ENCODE measurements at places on chromosomes 7 and 10. TPM values are rescaled to one million over a fixed set of nuclear protein-coding genes. Genes with fewer than 3 reads are reported as not detected.

Gene FFAR4
- total RNA-seq = 1.5 TPM

Gene MYO1G
- 0.17 TPM for total RNA-seq

Gene ZNF485
- 1.2 TPM for total RNA-seq

Gene FBXO24
- 0.40 TPM for total RNA-seq

Gene PTPRN2
- total RNA-seq = 3.6 TPM

Gene GPR141
- total RNA-seq = not detected

Gene HOXA3
- total RNA-seq = 13.8 TPM

Gene CUZD1
- 0.40 TPM for total RNA-seq

Gene NPFFR1
- total RNA-seq = not detected

Gene GATA3
- 2.6 TPM for total RNA-seq

Gene CFAP46
- not detected for total RNA-seq

DNA sequence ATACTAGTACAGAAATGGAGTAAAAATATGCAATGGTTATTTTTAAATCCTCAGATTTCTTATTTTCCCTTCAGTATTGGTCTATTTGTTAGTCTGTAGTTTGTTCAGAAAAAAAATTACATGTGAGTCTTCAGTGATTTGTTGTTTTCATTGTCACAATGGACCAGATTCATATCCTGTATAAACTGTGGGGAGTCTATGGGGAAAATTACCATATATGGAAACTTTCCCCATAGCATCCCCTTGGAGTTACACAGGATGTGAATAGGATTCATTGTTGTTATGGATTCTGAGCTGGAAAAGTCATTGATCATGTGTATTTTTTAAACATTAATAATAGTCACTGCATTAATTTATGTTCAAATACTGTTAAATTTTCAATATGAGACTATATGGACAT is 72.6 kb downstream of the ST7 start:
- DNase-seq = no peak

DNA sequence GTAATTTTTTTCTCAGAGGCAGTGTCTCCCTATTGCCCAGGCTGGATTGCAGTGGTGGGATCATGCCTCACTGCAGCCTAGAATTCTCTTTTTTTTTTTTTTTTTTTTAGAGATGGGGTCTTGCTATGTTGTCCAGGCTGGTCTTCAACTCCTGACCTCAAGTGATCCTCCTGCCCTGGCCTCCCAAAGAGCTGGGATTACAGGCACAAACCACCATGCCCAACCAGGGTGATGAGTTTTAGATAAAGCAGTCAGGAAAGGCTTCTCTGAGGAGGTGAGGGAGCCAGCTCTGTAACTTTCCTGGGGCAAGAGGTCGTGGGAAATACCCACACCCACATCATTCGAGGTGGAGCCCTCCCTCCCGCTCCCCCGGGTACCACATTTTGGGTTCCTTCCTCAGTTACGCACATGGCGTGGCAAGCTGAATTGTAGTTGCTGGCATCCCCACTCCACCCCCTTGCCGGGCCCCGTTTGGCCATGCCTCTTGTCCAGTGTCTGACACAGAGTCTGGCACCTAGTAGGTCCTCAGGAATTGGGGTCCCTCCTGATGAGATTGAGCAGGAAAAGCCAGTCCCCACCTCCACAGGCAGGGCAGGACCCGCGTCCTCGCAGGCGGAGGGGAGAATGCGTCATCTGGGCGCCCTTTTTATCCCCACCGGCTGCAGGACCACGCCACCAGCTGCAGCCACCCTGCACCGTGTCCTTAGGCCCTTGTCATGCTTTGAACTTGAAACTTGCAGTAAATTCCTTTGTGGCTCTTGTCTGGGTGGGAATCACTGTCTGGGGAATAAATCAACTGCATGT is 43.4 kb downstream of the CLIP2 start:
- DNase-seq = no peak

DNA sequence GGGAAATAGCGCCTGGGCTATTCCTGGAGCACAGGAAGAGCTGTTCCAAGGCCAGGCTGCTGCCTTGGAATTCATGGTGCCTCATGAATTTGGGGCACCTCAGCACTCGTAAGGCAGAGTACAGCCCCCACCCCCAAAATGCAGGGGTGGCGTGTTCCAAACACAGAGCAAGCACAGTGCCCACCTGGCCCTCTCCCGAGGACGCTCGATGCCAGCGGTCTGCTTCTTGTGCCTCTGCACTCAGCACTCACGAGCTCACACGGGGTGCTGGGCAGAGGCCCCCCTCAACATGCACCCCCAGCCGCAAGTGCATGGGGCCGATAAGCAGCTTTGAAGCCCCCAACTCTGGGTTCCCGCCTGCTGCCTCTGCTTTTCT is 60.1 kb downstream of the ZRANB1 start:
- no peak for DNase-seq

DNA sequence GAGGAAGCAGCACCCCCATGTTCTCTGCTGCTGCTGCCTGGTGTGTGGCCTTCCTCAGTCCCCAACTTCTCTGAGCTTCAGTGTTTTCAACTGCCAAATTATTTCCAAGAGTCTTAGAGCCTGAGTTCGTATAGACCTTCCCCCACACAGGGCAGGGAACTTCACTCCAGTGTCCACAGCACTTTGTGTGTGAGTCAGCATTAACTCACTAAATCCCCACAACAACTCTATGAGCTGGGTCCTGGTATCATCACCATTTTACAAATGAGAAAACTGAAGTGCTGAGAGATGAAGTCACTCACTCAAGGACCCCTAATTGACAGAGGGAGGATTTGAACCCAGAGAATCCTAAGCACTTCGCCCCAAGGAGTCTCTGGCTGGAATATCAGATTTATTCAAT is 48.3 kb downstream of the ADCYAP1R1 start:
- peak; percentile 59 for DNase-seq

- peak; percentile 55 for DNase-seq
Observed at GRCh38 chr7:73606801-73607691, 17.3 kb downstream of the MLXIPL start.

- no peak for DNase-seq
Observed at GRCh38 chr7:117675497-117676435, 195.9 kb downstream of the CFTR start.

DNA sequence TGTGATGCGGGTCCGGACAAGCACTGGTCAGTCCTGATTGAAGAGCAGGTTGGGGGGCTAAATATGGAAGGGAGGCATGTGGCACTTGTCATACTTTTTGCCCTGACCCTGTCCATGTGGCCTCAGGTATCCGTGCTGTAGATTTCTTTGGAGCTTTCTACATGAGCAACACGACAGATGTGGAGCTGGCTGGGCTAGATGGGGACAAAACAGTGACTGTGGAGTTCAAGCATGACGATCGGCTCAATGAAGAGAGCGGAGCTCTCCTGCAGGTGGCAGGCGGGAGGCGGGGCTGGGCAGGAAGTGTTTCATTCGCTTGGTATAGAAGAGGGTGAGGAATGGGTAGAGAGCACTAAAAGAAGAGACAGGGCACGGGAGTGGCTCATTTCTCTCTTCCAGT is 13.0 kb upstream of the CHCHD1 start:
- DNase-seq = no peak

GRCh38 chr10:72329290-72330068 is 25.2 kb downstream of the DNAJB12 start:
- DNase-seq = no peak

GRCh38 chr7:37405603-37406122 is 43.0 kb downstream of the ELMO1 start:
- no peak for DNase-seq

DNA sequence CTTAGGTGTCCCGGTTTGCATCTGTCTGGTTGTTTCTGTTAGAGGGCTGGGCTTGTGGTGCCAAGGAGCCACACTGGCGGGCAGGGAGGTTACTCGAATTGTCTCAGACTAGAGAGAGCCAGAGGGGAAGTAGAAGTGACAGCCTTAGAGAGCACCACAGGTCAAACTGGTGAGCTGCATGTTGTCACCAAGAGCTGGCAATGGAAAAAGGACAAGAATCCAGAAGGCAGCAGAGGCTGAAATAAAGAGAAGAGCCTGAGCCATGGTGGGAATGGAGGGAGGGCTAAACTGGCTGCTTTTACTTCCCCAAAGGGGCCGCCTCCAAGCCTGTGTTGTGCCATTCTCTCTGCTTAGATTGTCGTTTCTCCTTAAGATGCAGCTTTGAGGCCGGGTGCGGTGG is 31.1 kb upstream of the RHBDD2 start:
- DNase-seq = no peak

GRCh38 chr7:98420966-98421612 is 20.2 kb upstream of the BAIAP2L1 start:
- peak; percentile 90 for DNase-seq

DNA sequence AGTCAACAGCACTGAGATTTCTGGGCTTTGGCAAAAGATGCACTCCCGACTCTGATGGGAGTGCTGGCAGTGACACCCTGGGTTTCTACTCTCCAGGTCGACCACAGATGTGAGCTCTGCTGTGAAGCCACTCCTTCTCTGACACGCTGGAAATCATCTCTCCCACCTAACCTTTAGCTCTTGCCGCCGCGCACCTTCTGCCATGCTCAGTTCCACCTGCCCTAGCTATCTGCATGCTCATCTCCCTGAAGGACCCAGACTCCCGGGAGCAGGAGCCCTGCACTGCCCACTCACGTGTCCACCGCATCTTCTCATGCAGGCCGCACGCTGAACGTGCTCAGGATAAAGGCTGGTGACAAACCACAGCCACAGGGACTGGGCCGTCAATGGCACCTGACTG is 174.8 kb downstream of the TNS3 start:
- no peak for DNase-seq

DNA sequence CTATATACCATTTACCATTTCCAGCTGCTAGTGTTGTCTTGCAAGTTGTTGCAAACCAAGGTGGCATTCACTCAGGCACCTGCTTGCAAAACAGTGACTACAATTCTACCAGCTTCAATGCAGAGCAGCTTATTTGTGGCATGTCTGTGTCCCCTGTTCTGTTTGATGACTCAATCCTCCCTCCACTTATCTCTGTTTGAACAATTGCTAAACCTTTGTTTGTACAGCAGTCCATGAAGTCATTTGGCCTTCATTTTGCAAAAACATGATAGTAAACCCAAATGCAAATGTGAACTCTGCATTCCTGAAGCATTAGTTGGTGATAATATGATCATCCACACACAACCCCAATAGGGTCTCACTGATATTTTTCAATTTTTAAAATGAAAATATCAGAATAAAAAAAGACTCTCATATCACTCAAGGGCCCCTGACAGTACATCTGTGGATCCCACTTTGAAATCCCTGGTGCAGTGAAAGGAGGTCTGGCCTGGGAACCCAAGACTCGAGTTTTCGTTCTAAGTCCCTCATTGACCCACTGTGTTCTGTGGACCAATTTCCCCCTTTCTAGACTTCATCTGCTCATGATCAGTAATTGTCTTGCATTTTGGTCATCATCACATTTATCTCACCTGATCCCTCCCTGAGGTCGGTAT is 425.4 kb downstream of the RPS24 start:
- peak; percentile 100 for DNase-seq

GRCh38 chr7:240887-241421 is 48.6 kb downstream of the FAM20C start:
- no peak for DNase-seq

DNA sequence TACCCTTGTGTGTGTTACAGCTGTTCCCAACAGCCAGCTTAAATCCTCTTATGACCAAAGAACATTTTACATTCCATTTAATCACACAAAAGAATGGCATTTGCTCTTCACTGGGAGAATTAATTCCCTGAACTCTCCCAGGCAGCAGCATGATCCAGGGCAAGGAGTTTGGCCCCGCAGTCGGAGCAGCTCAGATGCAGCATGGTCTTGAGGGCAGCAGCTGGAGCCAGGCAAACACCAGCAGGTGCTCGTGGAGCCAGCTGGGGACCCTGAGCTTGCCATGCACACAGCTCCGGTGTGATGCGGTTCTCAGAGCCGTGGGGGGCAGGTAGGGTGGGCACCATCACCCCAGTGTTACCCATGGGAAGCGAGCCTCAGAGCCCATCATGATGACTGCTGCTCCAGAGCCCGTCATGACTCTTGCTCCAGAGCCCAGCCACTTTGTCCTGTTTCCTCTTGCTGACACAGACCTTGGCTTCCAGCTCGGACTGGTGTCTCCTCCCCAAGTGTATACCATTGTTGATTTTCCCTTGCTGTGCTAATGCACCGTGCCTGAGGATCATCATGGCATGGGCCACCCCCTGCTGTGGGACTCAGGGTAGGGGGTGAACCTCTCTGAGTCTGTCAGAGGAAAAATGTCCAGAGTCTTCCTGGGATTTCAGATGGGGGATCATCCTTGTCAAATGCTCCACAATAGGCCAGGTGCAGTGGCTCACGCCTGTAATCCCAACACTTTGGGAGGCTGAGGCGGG is 75.8 kb downstream of the ZRANB1 start:
- no peak for DNase-seq

- DNase-seq = no peak
Observed at GRCh38 chr7:151624246-151624928, 104.7 kb upstream of the RHEB start.

DNA sequence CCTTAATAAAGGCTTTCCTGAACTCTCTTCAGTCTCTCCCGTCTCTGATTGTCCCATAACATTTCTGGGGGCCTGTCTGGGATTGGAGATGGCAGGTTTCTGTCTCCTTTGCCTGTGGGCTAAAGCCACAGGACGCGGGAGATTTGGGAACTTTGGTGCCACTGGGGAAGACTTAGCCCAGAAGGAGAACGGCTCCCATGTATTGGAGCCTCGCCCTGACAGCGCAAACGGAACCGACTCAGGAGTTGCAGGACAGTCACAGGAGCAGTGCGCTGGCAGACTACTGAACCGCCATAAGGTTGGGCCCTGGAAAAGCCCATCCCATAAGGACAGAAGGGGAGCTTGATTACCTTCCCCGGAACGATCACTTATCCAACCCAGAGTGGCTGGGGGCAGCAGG is 7.1 kb upstream of the ZNF33B start:
- no peak for DNase-seq

DNA sequence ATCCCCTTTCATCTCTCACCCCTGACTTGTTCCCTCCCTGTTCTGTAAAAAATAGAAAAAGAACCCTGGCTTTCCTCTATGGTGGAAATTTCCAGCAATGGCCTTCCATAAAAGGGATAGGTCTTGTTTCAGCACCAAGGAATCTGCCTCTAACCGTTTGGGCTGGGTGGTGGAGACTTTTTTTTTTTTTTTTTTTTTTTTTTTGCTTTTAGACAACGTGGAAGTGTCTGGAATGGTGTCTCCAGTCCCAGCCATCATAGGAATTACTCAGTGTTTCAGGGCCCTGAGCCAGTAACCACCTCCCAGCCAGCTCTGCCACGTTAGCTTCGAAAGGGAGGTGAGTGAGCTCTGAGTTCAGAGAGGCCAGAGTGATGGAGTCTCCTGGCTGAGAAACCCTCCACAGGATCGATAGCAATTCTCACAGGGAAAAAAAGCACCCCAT is 97.3 kb upstream of the COL1A2 start:
- DNase-seq = peak; percentile 64

GRCh38 chr10:124446830-124447750 is 2.7 kb downstream of the NKX1-2 start:
- DNase-seq = no peak

DNA sequence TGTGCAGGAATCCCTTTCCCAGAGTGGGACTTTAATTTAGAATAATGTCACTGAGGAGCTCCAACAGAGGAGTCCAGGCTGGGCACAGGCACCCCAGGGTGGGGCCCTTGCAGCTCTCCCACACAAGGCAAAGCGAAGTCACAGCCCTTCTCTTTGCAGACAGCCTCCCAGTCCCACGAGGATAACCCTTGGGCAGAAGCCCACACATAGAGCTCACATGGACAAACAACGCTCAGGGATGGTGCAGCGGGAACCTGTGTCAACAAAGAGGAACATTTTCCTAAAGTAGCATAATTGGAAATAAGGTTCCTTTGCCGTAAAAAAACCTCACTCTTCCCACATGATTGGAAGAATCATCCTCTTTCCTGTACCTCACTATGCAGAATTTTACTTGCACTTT is 29.3 kb upstream of the GGCT start:
- DNase-seq = no peak
